Psoas muscle (tissue), 8 donors: ENCODE measurements at places on chromosomes 11 and 22.

- no peak for DNase-seq
These were observed 67.7 kb downstream of the APOL5 start for GRCh38 chr22:35785181-35785923.

- DNase-seq = no peak
These were observed 577.1 kb downstream of the NTM start for GRCh38 chr11:131947511-131947910.

DNA sequence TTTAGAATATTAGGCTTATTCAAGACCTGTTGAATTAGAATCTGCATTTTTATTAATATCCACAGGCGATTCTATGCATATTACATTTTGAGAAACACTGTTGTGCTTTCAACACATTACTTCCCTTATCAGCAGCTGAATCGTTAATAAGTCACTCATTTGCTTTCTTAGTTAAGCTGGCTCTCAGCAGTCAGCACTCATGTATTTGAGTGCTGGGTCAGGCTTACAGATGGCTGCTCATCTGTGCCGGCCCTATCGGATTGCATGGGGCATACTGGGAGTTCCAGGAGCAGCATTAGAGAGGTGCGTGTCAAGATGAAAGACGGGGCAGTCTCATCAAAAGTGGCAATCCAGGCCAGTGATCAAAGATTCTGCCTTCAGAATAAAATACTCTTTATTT, 10.8 kb upstream of the OR51L1 start:
- no peak for DNase-seq

DNA sequence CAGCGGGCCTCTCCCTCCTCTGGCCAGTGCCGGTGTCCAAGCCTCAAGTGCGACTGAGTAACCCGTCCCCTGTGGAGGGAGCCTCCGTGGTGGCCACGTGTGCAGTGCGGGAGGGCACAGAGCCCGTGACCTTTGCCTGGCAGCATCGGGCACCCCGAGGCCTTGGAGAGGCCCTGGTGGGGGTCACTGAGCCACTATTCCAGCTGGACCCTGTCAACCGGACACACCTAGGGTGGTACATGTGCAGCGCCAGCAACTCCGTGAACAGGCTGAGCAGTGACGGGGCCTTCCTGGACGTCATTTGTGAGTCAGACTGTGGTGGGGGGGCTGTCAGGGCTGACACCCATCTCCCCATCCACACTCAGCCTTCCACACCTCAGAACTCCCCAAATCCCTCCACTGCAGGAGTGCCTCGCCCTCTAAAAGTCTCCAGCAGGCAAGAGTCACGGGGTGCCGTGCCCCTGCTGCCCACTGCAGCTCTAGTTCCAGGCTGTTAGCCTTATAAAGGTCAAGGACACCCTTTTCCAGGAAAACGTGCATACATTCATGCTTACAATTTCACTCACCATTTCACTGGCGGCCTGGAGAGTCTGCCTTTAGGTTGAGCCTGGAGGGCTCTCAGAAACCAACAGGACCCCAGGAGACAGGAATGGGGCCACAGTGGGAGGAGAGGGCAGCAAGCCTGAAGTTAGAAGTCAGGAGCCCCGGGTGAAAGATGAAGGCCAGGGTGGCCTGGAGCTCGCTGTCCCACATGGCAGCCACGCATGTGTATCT, 2.6 kb downstream of the VSIG10L2 start:
- no peak for DNase-seq

- no peak for DNase-seq
These were observed 5.9 kb upstream of the MMP3 start for GRCh38 chr11:102849311-102849710.

DNA sequence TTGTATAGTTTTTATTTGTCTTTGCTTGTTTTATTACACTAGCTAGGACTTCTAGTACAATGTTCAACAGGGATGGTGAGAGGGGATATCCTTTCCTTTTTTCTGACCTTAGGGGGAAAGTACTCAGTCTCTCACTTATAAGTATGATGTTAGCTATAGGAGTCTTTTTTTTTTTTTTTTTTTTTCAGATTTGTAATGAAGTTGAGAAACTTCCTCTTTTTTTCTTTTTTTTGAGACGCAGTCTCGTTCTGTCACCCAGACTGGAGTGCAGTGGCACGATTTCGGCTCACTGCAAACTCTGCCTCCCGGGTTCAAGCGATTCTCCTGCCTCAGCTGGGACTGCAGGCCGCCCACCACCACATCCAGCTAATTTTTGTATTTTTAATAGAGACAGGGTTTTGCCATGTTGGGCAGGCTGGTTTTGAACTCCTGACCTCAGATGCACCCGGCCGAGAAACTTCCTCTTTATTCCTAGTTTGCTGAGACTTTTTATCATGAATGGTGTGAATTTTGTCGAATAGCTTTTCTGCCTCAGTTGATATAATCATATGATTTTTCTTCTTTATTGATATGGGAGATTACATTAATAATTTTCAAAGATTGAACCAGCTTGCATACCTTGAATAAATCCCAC, 10.9 kb downstream of the TRIM22 start:
- DNase-seq = no peak

- peak; percentile 50 for DNase-seq
These were observed 10.6 kb upstream of the CDC42EP1 start for GRCh38 chr22:37549704-37550059.

DNA sequence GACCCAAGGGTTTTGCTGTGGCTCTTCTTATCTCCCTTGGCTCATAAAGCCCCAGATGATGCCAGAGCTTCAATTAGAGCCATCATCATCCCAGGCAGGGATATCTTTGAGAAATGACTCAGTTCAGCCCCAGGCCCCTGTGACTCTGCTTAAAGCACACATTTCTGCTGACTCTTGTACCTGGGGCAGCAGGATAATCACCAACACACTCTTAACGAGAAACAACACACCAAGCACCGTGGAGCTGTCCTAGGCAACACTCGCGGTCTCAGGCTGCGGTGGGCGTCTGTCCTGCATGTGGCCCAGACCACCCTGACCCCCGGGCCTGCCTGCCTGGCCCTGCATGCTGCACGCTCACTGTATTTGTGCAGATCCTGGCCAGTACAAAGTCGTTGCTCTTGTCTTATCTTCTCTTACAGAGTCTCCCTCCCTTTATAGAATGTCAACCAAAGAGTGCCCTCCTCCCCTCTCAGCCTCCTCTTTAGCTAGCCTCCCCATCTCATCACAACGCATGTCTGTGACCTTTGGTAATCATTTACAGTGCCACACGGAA, 114.2 kb upstream of the PARVA start:
- DNase-seq = no peak

DNA sequence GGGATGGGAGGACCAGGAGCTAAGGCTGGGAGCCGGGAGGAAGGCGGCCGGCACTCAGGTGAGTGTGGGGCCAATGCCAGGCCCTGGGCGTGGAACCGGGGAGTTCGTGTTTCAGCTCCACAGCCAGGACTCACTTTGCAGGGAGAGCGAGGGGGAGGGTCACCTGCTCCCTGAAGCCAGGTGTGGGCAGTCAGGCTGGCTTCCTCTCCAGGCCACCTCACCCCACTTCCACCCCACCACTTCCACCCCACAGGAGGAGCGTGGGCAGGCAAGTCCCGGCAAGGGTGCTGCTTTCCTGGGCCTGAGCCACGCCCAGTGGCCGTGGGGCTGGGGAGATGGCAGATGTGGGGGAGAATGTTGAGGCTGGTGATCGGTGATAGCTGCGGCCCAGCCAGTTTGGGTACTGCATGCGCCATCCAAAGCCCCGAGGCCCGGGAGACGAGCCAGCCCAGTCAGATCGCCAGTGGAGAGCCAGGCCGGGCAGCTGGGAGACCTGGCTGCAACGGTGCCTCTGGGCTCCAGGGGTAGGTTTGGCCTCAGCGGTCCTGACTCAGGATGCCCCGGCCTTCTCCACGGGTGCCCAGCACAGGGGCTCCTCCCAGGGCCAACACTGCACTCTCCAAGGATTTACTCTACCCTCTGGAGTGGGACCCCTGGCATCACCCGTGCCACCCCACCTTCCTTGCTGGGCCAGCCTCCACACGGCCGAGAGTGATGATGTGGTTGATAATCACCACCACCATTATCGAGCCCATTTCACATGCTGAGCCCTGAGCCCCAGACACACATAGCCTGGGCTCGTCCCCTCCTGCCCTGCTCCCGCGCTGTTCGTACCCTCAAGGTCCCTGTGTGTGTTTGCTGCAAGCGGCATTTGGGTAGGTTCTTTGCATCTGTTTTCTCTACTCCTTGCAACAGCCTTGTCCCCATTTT, 93.8 kb downstream of the WNT7B start:
- peak; percentile 47 for DNase-seq

- DNase-seq = no peak
These were observed 627.2 kb upstream of the LUZP2 start for GRCh38 chr11:23869671-23870070.

DNA sequence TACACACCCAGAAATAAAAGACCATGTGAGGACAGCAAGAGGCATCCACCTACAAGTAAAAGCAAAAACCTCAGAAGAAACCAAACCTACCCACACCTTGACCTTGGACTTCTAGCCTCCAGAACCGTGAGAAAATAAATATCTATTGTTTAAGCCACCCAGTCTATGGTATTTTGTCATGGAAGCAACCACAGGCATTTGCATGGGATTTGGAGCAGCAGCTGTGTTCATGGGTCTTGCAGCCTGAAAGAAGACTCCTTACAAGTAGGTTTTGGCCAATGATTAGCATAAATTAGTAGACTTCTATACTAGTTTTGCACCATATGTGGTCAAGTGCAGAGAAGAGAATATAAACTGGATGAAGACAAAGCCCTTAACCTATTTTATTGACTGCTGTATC, 27.9 kb downstream of the FSHB start:
- no peak for DNase-seq

- DNase-seq = peak; percentile 67
These were observed 95.8 kb upstream of the ASPHD2 start for GRCh38 chr22:26333088-26333800.

GRCh38 chr11:45163956-45164575, 17.6 kb downstream of the PRDM11 start:
- DNase-seq = no peak

GRCh38 chr11:123174196-123175183, 20.6 kb downstream of the CLMP start:
- peak; percentile 77 for DNase-seq

DNA sequence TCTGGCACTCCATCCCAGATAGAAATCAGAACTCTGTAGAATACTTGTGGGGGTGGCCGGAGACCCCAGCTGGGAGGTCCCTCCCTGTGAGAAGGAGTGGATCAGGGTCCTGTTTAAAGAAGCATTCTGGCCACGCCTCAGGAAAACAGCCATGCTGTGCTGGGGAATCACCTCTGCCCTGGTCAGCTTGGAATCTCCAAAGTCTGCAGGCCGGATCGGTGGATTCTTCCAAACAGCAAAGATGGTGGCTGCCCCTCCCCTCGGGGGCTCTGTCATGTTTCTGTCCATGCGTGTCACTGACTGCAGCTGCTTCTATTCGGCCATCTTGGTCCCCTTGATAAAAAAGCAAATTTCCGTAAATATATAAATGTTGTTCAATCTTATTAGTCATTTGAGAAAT, 365.9 kb downstream of the JRKL start:
- DNase-seq = no peak

GRCh38 chr22:29710922-29711593, 8.7 kb upstream of the CABP7 start:
- DNase-seq = peak; percentile 92

GRCh38 chr11:15801616-15802015, 554.7 kb downstream of the SOX6 start:
- DNase-seq = no peak

GRCh38 chr11:8810540-8811301, 100.3 kb upstream of the AKIP1 start:
- peak; percentile 91 for DNase-seq

DNA sequence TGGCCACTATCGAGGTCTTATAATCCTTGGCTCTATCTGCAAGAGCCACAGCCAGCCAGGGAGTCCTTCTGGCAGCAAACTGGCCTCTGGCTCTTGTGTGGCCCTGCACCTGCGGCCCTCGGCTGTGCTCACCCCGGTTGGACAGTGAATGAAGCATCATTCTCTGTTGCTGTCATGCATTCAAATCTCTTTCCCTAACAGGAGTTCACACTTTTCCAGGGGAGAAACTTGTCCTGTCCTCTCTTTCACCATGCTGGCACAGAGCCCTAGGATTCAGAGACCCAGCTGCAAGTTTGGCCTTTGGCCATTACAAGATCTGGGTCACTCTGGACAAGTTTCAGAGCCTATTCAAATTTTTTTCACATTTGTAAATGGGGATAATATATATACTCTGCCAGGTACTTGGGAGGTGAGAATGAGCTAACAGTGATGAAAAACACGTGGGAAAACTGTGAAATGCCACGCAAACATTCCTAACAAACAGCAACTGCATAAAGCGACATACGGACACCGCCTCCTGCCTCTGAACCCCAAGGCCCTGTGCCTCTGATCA, 34.2 kb downstream of the TMEM184B start:
- peak; percentile 47 for DNase-seq

- no peak for DNase-seq
These were observed 830.3 kb downstream of the TBC1D22A start for GRCh38 chr22:47592791-47593190.

DNA sequence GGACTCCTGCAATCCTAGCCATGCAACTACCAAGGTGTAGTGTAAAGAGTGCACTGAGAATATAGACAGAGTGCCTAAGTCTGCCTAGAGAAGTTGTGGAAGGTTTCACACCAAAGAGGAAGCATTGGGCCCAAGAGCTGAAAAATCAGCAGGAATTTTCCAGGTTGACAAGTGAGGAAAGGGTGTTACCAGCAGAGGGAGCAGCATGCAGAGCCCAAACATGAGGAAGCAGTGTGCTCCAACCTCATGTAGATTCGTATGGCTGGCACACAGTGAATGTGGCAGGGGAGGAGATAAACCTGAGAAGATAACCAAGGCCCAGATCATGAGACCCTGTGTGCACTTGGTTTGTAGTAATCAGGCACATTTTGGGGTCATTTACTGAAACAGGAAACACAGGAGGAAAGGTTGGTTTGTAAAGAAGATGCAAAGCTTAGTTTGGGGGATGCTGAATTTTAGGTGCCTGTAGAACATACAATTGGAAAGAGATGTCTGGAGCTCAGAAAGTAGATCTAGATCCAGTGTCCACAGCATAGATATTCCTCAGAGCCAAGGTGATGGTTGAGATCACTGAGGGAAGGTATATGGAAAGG, 1.7 kb downstream of the HPX start:
- DNase-seq = no peak

- no peak for DNase-seq
These were observed 208.4 kb upstream of the TBCEL start for GRCh38 chr11:120815319-120816100.

GRCh38 chr11:125679397-125679796, 1.2 kb downstream of the ACRV1 start:
- DNase-seq = no peak

DNA sequence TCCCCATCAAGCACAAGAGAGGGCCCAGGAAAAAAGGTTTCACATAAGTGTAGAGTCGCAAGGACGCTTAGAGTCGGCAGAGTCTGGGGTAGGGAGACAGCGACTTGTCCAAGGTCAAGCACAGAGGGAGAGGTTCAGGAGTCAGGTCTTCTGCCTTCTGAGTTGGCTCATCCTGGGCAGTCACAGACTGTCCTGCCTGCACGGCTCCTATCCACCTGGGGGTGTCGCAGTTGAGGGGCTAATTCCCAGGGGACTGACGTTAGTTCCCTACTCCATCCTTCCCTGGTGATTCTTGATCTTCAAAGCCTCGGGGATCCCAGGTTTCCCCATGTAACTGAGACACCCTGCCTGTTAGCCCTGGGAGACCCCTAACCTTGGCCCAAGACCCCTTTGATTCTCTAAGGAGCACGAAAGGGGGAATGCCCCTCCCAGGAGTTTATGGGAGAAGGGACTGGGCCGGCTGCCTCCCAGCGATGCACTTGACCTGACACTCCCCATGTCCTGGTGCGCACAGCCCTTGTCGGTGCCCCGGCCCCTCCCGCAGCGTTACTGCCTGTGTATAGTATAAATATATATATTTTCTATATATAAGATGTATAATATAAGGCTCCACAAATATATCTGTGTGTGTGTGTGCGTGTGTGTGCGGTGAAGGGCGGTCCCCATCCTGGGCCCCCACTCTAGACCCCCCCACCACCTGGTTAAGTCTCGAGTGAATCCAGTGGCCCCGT, 14.7 kb upstream of the TAB1 start:
- DNase-seq = no peak
